Upper lobe of right lung (tissue), 1 donor: ENCODE measurements at places on chromosomes 13 and 19. TPM values are rescaled to one million over a fixed set of nuclear protein-coding genes. Genes with fewer than 3 reads are reported as not detected.

GRCh38 chr19:52566121-52566520 is 4.0 kb upstream of the ZNF701 start:
- no peak for DNase-seq

- no peak for DNase-seq
These were observed 2.1 kb upstream of the PTBP1 start for GRCh38 chr19:795073-795611.

DNA sequence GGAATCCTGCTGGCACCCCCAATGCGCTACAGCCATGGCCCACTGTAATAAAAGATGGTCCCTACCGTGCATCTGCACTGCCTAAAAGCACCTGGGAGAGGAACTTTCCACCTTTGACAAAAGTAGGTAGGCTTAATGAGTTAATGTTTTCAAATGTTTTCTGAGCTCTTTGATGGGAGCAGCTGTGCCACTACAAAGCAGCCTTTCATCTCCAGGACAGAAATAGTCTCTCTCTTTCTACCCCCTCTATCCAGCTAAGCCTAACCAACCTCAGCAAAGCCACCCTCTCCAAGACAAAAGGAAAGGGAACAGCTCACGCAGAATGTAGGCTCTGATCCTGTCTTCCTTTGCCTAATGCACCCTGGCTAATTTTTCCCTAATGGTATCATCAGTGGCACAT is 560.2 kb downstream of the UQCRFS1 start:
- DNase-seq, result no peak

DNA sequence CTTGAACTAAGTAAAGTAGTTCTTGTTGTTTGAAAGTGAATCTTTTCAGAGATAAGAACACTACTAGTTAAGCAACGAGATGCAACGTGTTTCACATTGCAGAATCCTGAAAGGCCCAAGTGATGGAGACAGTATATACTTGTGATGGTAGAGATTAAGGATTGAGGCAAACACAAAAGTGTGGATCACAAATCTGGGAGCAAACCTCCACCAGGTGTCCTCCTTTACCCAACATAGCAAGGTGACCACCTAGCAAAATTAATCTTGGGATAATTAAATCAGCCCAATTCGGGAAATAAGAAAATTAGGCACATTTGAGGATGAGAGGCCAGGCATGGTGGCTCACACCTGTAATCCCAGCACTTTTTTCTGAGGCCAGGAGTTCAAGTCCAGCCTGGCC is 563.9 kb downstream of the DACH1 start:
- DNase-seq, result no peak

GRCh38 chr13:71254384-71254783 is 612.6 kb downstream of the DACH1 start:
- DNase-seq, result no peak

- DNase-seq, result peak; percentile 97
These were observed at the start of gene ZNF763 for GRCh38 chr19:11964858-11965645. Gene ZNF763, plus strand, starts transcription at chr19:11965040. Its CDS starts 169 bp downstream, at chr19:11965209.

DNA sequence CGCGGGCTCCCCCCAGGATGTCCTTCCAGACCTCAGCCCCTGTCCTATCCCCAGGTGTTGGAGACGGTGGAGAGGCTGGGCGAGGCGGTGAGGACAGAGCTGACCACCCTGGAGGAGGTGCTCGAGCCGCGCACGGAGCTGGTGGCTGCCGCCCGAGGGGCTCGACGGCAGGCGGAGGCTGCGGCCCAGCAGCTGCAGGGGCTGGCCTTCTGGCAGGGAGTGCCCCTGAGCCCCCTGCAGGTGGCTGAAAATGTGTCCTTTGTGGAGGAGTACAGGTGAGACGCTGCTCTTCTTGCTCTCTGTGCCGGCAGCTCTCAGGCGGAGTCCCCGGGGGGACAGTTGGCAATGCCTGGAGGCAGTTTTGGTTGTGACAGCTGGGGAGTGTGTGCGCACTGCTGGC is 6.9 kb downstream of the TTYH1 start:
- no peak for DNase-seq

DNA sequence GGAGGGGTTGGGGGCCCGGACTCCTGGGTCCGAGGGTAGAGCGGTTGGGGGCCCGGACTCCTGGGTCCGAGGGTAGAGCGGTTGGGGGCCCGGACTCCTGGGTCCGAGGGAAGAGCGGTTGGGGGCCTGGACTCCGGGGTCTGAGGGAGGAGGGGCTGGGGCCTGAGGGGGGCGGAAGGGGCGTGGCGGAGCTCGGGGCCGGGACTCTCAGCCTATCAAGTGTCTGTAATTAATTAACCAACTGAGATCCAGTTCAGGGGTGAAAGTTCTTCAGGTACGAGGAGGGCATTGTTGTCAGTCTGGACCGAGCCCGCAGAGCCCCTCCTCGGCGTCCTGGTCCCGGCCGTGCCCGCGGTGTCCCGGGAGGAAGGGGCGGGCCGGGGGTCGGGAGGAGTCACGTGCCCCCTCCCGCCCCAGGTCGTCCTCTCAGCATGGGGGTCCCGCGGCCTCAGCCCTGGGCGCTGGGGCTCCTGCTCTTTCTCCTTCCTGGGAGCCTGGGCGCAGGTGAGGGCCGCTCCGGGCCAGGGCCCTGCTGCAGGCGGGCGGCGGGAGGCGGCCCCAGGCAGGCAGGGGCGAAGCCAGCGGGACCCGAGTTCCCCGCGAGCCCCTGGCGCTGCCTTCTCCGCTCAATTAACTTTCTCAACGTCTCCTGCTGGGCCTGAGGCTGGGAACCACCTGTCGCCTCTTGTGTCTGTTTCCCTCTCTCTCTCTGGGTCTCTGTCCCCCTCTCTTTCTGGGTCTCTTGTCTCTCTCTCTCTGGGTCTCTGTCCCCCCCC is 697 bp downstream of the FCGRT start:
- DNase-seq, result peak; percentile 85

DNA sequence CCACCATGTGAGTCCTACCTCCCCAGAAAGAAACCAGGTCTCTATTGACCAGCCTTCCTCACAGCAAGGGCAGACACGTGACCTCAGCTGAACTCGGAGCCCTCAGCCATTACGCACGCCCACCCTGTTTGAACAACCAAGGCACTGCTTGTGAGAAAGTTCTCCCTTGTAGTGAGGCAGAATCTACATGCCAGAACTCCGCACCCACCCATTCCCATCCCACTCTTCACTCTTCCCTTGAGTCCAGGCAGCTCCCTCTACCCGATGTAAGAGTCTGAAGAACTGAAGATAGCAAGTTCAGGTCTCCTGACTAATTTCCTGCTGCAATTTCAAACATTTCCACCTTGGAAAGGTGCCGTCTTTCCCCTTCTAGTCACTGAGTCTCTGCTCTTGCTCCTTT is 6.4 kb downstream of the NOVA2 start:
- DNase-seq, result no peak

DNA sequence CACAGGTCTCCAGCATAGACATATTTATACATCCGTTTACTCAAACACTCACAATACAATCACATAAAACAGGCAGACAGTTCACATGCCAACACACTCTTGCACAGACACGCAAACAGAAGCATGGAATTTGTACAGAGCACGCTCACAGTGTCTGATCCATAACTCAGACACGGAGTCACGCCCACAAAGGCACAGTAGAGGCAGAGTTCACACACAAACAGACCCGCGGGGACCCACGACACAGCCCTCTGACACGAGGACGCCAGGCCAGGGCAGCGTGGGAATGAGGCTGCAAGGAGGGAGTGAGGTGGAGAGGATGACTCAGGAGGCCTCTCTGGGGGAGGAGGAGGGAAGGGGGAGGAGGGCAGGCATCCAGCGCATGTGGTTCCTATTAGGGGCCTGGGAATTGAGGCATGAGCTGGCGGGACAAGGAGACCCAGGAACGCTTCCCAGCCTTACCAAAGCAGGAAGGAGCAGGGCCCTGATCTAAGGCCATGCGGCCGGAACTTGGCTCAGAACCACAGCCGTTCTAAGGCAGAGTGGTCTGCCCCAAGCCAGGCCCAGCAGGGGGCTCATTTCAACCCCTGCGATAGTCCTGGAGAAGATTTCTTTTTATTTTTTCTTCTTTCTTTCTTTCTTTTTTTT is 9.1 kb upstream of the OLFM2 start:
- peak; percentile 69 for DNase-seq

The ZNF284 gene
- total RNA-seq, result 2.9 TPM

The ZNF112 gene
- total RNA-seq, result 3.4 TPM

The CABP5 gene
- not detected for total RNA-seq

The RNU6-9 gene
- not detected for total RNA-seq

The ZNF285 gene
- total RNA-seq, result 2.0 TPM

The SOX1 gene
- total RNA-seq, result not detected

The ZNF491 gene
- total RNA-seq, result 1.9 TPM

The BICRA gene
- total RNA-seq, result 15.9 TPM

The DNAAF3 gene
- 1.5 TPM for total RNA-seq

The IER2 gene
- 104 TPM for total RNA-seq
